ENCODE measurements at places on chromosomes 1 and 21.
A peak's percentile ranks its signal among the peaks of the same experiment; 100 is the strongest.

- no peak for DNase-seq
Observed at GRCh38 chr1:50742523-50742922, 217.5 kb downstream of the FAF1 start.

- no peak for DNase-seq
Observed at GRCh38 chr1:9066945-9067807, 2.3 kb downstream of the SLC2A5 start.

- DNase-seq: peak; percentile 64
Observed at GRCh38 chr1:235930543-235930942, 63.8 kb upstream of the LYST start.

DNA sequence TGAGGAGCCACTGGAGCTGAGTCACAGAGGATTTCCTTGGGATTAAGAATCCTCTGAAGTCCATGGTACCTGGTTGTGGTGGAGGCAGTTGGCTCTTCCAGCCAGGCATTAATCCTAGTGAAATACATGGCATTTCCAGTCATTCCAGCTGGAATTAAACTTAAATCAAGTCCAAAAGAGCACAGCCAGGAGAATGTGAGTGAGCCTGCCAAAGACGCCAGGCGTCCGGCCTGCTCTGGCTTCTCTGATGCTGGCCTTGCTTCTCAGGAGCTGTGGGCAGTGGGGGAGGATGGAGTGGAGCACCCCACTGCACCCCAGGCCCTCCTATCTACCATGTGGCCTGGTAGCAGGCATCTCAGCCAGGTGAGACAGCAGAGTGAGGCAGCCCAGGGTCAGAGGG is 23.4 kb upstream of the TENT5C start:
- DNase-seq: no peak

- no peak for DNase-seq
Observed at GRCh38 chr1:66223681-66224080, 310.3 kb upstream of the SGIP1 start.

DNA sequence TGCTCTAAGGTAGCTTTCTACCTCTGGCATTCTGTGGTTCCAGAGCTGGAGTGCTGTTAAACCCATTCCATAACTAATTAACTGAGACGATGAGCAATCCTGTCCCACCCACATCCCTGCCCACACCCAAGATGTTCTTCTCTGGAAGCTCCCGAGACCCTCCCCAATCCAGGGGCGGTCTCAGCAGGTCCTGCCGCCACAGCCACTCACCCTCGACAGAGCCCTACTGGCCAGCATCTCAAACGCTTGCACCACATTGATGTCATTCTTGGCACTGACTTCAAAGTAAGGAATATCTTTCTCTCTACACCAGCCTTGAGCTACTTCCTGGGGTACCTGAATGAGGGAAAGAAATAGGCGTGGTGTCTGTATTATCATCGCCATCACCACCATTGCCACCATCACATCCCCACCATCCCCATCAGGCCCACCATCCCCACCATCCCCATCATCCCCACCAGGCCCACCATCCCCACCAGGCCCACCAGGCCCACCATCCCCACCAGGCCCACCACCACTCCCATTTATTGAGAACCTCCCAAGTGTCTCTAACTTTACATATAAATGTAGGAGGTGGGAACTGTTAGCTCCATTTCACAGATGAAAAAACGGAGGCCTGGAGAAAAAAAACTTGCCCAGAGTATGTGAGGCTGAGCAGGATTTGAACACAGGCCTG is 17.7 kb downstream of the RAB7B start:
- DNase-seq: no peak

DNA sequence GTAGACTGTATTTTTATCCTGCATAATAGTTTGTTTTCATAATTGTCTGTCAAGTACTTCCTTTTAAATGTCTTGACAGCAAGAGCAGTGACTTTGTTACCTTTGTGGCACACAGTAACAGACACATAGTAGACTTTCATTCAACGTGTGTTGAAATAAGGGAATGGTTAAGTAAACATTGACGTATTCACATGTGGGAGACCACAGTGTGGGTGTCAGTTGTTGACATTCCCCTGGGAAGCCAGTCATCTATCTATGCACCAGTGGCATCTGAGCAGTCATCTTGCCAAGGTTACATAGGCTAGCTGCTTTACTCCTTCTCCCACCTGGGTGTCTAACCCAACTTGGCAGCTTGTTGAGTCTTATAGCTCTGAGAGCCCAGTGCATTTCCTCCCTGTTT is 1.4 kb upstream of the NUP133 start:
- DNase-seq: no peak

DNA sequence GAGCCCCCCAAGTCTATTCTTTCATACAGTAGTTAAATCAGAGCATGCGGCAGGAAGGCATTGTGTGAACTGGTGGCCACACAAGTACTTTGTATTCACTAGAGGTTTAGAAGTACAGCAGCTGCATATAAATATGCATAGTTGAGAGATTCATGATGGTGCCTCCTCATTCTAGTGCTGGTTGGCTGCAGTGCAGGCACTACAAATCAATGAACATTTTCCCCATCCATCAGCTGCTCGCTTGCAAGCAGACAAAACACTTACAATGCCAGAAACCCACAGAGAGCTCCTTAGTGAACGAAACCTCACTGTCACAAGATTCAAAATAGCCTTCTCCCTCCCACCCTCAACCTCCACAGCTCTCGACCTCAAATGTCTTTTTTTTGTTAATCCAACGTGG is 726.2 kb downstream of the USP25 start:
- DNase-seq: no peak

- DNase-seq: peak; percentile 37
Observed at GRCh38 chr1:153573351-153573750, 7.7 kb upstream of the S100A2 start.

- no peak for DNase-seq
Observed at GRCh38 chr1:16077406-16078245, 4.2 kb upstream of the FAM131C start.

DNA sequence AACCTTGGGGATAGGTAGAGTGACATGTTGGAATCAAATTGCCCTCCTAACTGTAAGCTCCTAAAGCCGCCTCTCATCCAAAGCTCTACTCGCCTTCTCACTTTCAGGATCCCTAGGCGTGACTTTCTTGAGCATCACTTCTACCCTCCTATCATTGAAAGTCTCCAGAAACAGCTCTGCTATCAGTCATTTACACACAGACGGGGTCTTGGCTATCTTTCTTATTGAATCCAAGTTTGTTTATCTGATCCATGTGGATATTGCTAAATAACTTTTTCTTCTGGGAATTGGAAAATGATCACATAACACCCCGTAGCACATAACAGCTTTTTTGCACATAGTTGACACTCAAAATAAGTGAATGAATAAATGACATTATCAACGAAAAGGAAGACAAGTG is 216.4 kb upstream of the KIAA0040 start:
- DNase-seq: no peak

DNA sequence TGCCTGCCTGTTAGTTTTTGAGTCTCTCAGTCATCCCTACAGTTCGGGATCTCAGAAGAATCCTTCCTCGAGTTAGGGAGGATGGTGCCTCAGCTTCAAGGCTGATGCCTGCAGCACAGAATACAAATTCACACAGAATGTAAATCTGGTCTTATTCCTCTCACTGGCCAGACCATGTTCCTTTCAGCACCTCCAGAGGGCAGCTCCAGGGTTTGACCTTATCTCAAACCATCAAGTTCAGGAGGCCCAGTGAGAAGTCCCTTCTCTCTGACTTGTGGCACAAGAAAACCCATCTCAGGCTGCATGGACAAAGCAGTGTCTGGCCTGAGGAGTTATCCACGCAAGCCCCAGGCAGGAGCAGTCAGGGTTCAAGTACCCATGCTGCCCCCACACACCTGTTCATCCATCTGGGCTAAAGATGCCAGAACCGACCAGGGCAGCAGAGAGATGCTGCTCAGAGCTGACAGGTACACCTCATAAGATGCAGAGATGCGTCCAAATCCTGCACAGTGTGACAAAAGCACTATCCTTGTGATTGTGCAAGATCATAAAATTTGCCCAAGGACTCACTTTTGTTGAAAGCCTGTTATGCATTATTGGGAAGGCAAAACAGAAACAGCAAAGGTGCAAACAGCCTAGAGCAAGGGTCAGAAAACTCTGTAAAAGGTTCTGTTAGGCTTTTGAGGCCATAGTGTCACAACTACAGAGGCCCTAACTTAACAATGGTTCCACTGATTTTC is 49.8 kb downstream of the BCAR3 start:
- no peak for DNase-seq

DNA sequence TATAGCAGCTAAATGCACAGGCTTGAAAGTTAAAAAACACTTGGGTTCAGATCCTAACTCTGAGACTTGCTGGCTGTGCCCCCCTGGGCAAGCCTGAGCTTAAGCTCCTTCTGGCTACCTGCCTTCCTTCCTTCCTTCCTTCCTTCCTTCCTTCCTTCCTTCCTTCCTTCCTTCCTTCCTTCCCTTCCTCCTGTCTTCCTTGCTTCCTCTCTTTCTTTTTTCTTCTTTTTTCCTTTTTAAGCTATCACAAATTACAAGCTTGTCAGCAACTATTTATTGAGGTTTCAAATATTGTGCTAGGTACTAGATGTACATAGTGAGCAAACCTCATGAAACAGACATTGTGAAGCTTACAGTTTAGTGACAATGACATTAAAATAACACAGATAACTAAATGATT is 15.1 kb downstream of the SGIP1 start:
- no peak for DNase-seq

DNA sequence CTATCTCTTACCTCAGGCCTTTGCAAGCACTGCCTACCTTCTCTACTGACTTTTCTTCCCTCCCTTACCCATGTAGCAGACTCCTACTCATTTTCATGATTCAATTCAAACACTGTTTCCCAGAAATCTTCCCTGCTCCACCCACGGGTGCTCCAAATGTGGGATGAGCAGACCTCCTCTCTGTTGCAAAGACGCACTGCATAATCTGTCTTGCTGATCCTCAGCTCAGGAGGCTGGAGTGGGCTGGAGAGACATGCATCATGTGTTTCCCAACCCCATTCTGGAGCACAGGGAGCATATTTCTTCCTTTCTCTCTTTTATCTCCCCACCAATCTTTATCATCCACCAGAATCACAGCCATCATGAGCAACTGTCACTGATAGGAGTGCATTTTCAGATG is 459.9 kb upstream of the NFIA start:
- DNase-seq: no peak

DNA sequence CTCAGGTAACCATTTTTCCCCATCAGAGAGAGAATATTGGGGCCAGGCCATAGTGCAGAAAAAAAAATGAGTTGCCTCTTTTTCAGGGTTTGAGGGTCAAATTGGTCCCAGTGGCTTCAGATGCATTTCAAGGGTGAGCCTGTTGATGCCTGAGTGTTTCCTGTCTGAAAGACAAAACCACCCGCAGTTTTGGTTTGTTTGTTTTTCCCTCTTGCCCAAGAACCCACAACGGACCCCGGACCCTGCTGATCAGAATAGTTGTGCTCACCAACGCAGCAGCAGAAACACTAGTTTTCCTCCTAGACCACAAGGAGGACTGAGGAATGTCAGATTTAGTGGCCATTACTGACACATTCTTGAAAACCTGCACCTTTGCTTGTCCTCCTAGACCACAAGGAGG is 1433.1 kb downstream of the PLA2G4A start:
- DNase-seq: no peak

DNA sequence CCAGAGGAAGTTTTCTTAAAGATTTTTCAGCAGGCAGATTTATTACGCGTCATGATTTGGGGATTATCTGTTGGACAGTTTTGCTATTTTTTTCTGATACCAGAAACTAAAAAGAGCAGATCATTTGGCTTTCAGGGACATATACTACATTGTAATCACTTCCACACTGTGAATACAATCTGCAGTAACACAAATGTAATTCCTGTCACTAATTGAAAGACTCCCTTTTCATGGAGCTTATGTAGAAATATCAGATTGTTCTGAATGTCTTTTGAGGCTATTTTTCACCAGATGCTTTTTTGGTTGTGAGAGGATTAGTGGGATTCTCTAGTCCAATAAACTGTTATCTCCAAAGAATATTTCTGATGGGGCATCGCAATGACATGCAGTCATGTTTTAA is 464.2 kb downstream of the DISC1 start:
- DNase-seq: no peak

GRCh38 chr1:48036710-48037355 is 39.6 kb upstream of the TRABD2B start:
- DNase-seq: no peak

GRCh38 chr1:12604114-12604874 is 13.7 kb downstream of the DHRS3 start:
- DNase-seq: no peak

DNA sequence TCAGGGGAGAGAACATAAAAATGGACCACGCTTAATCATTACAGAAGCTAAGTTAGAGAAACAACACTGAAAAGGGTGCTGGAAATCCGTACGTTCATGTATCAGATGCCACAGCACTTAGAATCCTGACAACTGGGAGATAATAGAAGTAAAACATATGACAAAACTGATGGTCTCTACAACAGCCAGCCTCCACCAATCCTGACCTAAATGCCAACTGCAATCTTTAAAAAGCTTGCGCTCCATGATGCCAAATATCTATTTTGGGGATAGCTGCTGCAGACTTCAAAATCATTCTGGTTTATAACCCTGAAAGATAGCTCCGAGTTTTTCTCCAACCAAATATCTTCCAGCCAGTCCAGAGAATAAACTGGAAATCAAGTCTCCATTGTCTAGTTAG is 178.3 kb downstream of the RERE start:
- no peak for DNase-seq

DNA sequence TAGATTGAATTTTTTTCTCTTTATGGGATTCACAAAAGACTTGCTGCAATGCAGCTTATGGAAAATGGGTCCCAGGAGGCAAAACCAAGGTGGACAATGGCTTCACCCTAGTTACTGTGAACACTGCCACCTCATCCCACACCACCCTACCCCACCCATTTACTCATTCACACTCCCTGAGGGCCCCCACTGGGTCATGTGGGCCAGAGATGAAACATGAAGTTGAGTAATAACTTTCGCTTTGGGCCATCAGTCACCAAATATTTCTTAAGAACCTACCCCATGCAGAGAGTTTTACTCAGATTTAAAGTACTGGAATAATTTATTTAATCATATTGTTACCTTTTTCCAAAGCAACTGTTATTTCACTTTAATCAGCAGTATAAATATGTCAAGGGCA is 191.8 kb downstream of the TPR start:
- no peak for DNase-seq

GRCh38 chr21:16437586-16437985 is 707.8 kb downstream of the USP25 start:
- no peak for DNase-seq

- peak; percentile 88 for DNase-seq
Observed at GRCh38 chr1:234874291-234875288, 254.0 kb downstream of the TOMM20 start.

DNA sequence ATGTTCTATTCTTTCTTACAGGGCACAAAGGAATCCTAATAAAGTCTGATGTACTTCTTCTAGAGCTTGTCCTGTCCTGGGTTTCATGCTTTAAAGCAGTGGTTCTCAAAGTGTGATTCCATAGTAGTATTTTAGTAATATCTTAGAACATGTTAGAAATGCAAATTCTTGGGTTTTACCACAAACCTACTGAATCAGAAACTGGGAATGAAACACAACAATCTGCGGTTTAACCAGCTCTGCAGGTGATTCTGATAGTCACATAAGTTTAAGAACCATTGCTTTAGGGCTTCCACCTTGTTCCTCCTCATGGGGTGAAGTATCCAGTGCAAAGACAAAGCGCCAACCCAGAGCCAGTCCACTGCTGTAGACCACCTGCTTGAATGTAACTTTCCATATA is 41.1 kb downstream of the NGF start:
- DNase-seq: no peak

GRCh38 chr1:157090196-157090647 is 9.4 kb downstream of the ETV3L start:
- peak; percentile 63 for DNase-seq

- DNase-seq: no peak
Observed at GRCh38 chr1:151817353-151817730, 12.1 kb upstream of the LINGO4 start.

GRCh38 chr1:50976111-50976889 is 6.3 kb downstream of the CDKN2C start:
- DNase-seq: no peak

All from upper lobe of left lung (tissue), 6 donors.